LNCaP clone FGC (cell line): ENCODE measurements at places on chromosomes 11 and 22.

GRCh38 chr11:72779495-72780128 is 14.2 kb downstream of the STARD10 start:
- DNase-seq, result no peak

DNA sequence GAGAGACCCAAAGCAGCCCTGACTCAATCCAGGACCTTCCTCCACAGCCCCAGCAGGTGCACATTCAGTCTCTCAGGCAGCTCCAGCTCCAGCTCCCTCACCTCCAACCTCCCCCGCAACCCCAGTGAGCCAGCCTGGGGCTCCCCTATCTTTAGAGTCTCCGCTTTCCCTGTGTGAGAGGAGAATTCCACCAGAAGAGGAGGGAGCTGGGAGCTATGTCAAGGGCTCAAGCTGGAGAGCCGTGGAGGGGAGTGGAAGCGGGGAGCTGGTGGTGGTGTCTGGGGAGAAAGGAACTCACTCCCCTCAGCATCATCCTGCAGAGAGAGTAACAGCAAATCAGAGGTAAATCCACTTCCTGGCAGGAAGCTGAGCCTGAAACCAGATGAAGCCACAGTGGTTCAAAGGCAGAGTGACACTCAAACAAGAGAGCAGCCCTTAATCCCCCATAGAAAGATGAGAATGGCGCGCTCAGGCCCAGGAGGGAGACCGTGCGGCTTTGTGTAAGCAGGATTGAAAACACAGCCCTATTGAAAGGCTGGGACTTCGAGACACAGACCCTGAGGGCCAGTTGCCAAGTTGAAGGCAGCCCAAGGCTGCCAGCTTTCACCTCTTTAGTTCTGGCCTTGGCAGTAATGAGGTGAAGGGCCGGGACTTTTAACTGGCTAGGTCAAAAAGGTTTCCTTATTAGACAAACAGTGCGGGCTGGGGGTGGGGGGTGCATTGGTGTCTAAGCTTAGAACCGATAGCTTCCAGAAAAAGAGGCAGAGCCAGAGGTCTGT is 21.4 kb upstream of the CDON start:
- DNase-seq, result no peak

DNA sequence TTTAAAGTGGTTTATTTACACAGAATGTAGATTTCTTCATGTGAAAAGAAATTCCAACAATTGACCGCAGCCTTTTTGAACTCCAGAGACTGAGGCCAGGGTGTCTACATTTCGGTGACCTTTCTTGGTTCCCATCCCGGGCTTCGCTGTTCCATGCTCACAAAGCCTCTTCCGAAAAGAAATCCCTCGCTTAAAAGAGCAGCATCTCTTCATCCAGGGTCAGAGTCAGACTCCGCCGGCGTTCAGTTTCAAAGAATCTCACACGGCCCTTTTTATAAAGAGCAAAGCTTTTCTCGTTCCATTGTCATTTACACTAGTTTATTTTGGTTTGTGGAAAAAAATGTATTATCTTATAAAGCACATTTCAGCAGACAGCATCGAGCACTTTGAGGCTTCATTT is 530.6 kb upstream of the B3GAT1 start:
- DNase-seq, result no peak

DNA sequence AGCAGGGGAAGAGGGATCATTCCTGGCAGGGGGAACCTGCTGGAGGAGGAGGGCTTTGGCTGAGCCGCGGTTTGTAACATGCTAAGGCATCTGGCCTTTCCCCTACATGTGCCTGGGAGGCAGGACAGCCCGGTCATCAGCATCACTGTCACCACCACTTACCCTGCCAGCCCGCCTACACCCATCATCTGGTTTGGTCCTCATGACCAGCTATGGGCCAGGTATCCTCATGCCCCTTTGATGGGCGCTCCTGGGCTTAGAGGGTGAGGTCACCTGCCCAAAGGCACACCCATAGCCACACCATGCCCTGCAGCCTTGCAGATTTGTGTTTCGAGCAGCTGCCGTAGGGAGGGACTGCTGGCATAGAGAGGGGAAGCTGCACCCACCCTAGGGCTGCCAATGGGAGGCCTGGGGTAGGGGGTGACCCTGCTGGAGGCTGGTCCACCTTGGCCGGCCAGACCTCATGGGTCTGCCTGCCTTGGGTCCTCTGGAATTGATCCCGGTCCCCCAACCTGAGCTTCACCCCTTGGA is 2.6 kb downstream of the MRGPRF start:
- DNase-seq, result no peak

DNA sequence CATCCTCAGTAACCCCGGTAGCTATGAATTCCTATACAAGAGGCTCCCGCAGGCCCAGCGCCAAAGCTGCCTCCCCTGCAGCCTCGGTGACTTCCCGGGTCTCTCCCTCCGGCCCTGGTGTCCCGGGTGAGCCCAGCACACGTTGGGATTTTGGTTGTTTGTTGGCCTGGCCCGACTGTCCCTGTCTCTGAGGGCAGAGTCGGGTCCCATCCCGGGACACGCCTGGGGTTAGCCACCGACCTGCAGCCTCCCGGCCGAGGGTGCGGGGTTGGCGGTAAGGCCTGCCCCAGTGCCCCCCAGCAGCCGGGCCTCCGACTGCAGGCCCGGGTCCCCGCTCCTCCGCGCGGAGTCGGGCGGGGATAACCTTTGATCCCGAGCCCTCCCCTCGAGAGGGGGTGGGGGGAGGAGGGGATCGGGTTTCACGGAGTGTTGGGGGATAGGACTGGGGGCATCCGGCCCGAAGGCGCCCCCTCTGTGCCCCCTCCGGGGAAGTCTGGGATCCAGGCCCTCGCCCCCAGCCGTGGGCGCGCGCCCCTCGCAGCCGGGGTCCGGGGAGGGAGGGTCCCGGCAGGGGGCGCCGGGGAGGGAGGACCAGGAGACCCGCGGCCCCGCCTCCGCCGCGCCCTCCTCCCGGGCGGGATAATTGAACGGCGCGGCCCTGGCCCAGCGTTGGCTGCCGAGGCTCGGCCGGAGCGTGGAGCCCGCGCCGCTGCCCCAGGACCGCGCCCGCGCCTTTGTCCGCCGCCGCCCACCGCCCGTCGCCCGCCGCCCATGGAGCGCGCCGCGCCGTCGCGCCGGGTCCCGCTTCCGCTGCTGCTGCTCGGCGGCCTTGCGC is at the start of gene FBLN1:
FBLN1 (plus strand) TSS at position 669 of the 835 bp plus-strand sequence; CDS start at position 772, 103 bp downstream.
- no peak for DNase-seq

DNA sequence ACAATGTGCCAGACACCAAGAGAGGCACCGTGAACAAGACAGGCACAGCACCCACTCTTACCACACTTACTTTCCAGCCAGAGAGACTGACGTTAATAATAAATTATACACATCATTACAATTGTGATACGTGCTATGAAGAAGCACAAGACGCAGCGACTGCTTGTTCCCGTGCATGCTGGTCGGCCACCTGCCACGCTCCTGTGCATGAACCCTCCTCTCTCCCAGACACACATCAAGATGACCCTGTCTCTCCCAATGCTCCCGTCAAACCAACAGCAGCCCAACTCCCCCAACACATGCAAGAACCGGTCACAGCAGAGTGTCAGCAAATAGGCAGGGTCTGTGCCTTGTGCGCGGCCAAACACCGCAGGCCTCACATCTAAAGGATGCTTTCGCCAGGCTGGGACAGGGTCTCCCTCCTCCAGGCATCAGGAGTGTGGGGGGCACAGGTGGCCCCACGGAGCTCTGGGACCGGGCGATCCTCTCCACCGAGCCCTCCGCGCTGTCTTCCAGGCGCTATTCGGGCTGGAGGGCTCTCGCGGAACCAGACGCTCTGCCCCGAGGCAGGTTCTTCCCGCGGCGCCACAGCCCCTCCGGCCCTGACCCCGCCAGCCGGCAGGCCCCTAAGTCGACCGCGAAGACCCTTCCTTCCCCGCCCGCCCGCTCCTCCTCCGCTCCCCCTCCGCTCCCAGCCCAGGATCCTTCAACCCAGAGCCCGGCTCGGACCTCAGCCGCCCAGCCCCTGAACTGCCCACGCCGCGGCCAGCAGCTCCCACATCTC is 533 bp downstream of the SERGEF start:
- no peak for DNase-seq

DNA sequence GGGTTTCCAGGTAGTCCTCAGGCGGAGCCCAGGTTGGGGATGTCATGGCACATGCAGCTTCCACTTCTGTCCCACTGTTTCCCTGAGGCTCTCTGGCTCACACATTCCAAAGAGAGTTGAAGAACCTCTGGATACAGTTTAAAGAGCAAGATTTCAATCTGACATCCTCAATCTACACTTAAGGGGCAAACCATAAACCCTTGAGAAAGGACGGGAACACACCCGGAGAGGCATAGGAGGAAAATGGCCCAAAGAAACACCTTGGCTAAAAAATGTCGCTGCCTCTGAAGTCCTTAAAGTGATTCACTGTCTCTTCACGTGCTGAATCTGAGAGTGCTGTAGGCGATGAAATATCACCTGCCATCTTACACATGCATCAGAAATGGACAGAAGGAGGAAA is 70.9 kb upstream of the ARFGAP3 start:
- DNase-seq, result no peak

DNA sequence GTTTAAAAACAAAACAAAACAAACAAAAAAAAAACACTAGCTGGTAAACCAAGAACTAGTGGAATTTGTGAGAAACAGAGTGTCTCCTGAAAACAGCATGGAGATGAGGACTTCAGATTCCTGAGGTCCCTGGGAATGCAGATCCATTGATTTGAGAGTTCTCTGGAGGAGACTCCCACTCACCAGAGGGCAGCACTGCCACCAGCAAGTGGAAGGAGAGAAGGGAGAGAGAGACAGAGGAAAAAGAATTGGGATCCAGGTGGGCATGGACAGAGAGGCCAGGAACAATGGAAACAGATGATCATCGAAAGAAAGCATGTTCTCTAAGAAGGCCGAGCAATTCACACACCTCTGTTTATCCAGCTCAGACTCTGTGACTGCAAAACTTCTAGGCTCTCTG is 31.8 kb downstream of the ETS1 start:
- DNase-seq, result no peak

- no peak for DNase-seq
Measured at GRCh38 chr11:124971810-124972209, 17.8 kb downstream of the CCDC15 start.

- no peak for DNase-seq
Measured at GRCh38 chr11:76074148-76075095, 131.9 kb downstream of the WNT11 start.

GRCh38 chr11:45754741-45755140 is 50.2 kb upstream of the SLC35C1 start:
- DNase-seq, result no peak

- DNase-seq, result no peak
Measured at GRCh38 chr11:77171885-77172665, 44.0 kb downstream of the MYO7A start.

DNA sequence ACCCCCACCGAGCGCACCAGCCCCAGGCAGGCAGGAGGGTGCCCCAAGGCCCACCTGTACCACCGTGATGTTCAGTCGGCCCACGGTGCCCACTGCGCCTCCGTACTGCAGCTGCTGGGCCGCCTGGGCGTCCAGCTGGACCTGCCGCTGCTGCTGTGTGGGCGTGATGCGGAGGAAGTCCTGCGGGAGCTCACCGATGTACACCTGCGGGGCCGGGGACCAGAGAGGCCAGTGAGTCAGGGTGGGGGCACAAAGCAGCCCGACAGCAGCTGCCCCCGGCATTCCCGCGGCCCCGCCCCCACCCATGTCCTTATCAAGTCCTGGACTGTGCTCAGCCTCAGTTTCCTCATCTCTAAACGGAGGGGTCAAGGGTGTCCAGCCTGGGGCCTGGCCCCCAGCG is 13.8 kb downstream of the TOLLIP start:
- DNase-seq, result no peak

DNA sequence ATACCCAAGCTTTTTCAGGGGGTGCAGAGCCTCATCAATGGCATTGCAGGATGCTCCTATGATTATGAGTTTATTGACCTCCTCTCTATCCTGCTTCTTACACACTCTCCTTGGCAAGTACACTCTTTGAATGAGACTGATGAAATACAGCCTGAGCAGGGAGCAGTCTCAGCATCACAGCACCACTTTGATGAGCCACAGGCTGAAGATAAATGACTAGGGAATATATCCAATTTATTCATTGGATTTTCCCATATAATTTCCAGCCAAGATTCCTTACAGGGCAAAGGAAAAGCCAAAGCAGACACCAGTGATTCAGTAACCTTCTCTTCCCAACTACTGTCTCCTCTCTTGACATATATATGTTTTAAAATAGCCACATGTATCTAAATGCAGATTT is 79.2 kb downstream of the CASP12 start:
- no peak for DNase-seq

DNA sequence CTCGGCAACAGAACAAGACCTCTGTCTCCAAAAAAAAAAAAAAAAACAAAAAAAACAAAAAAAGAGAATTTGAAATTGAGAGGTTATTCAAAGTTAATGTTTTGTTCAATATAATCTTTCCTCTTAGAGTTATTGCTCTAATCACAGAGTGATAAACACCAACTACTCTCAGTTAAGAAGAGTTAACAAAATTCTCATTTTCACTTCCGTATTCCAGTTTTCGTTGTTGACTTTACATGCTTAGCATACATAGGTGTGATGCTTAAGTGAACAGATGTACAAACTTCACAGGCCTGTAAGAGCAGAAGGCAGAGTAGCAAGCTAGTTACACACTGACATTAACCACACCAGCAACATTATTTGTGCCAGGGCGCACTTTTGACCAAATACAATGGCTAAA is 12.3 kb downstream of the EIF4ENIF1 start:
- DNase-seq, result no peak

DNA sequence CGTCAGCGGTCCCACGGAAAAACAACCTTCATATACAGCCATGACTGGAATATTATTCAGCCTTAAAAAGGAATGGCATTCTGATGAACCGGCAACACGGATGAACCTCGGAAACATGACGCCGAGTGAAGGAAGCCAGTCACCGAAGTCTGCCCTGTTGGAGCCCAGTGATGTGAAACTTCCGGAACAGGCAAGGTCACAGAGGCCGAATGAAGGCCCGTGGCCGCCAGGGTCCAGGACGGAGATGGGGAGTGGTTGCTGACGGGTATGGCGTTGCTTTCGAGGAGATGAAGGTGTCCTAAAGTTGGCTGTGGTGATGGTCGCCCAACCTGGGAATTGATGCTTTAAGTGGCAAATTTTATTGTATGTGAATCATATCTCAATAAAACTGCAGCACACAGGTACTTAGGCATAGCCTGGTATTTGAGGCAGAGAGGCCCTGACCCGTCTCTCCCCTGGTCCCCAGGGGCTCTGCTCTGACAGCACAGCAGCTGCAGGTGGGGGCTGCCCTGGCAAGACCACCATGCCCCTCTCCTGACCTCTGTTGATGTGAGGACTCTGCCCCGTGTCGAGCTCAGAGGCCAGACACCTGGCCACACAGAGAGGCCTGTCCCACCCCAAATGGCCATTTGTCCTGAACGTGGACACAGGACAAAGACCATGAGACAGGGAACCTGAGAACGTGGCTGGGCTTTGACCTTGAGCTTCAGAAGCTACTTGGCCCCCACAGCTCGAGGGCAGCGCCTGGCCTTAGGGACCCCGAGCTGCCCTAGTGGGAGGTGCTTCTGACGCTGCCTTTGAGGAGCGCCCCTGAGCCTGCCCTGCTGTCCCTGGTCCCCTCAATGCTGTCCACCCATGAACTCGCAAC is 1090.8 kb downstream of the BRD1 start:
- DNase-seq, result no peak
